Stimulated activated CD8-positive, alpha-beta memory T cell treated with anti-CD3 and anti-CD28 coated beads, Interleukin-7, amount 100 ng/mL, for 24 hours (primary cell): ENCODE measurements at places on chromosomes 2 and 18.

- no peak for DNase-seq
Observed at GRCh38 chr18:79881695-79882094, 69.8 kb downstream of the SLC66A2 start.

- no peak for DNase-seq
Observed at GRCh38 chr2:145644820-145645302, 1124.9 kb upstream of the ZEB2 start.

DNA sequence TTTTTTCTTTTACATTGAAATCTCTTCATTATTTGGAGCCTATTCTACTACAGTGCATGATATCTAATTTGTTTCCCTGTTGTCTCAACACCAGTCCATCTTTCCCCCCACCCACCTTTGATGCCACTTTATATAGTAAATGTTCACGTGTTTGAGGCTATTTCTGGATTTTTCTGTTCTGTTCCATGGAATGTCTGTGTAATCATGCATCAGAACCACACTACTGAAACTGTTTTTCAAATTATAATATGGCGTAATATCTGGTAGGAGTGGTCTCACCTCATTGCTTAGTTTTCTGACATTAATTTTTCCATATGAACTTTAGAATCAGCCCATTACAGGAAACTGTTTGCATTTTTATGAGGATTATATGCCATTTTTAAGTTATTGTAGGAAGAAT is 19.1 kb upstream of the NARS1 start:
- no peak for DNase-seq

- no peak for DNase-seq
Observed at GRCh38 chr2:169001116-169001815, 29.9 kb downstream of the ABCB11 start.

DNA sequence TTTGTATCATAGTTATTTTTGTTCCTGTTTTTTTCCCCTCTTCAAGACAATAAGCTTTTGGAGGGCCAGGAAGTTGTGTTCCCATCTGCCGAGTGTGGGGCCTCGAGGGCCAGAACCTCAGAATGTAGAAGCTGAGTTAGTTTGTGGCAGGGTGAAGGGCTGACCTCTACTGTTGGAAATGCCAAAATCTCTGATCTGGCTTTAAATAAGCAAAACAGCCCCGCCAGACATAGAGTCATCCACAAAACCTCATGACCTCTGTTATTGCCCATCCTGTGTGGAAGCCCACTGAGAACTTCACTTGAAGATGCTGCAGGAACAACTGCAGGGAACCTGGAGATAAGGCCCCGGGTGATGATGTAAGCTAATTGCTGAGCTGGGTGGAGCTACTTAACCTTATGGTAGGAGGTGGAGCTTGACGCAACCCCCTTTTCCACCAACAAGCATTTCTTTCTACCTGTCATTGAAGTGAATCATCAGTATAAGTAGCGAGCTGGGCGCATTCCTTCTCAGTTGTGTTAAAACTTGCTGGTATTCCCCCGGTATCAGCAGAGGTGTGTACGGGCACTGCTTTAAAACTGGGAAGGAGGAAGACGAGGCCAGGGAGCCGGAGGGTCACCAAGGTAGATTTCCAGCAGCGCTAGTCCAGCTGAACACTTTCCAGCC is 177.2 kb downstream of the NEDD4L start:
- no peak for DNase-seq

DNA sequence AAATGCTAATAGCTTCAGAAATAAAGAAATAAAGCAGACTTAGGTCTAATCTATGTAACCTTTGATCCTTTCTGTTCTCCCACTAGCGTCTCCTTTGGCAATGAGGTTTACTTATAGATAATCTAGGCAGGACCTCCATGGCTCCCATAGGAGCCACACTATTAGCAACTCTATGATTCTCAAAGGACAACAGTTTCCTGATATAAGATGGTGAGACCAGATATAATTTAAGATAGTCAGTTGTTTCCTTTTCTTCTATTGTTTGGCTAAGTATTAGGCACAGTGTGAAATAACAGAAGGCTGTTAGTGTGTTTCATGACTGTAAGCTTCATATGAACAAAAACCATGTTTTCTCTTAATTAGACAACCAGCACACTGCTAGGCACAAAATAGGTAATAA is 58.7 kb upstream of the SCN9A start:
- DNase-seq = no peak

- DNase-seq = no peak
Observed at GRCh38 chr2:126494593-126494992, 161.4 kb upstream of the GYPC start.

- no peak for DNase-seq
Observed at GRCh38 chr2:17148407-17149145, 369.7 kb downstream of the RAD51AP2 start.

DNA sequence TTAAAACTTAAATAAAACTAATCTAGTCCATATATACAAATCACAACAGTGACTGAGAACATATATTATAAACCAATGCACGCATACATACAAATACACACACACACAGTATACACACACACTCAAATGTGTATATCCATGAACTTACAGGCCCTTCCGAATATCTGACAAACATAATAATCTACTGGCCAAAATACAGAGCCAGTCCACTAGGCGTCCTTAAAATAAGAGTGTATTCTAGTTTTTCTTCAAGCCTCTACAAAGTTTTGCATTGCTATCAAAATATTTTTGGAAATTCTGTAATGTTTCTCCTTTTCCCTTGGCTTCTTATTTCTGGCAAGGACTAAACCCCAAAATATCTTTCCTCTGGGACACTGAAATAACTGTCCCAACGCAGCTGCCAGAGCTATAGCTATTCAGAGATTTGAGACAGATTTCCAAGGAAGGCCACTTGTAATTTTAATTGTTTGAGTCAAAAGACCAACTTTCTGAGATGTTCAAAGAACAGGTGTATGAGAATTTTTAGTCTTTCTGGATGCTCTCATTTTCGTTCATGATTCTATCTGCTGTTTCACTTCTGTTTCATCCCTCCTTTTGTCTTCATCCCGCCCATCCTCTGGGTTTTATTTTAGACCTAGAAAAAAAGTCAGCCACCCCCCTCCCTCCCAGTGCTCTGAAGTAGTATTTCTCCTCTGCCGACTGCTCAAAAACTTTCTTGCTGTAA is 24.1 kb upstream of the SP3 start:
- DNase-seq = no peak

DNA sequence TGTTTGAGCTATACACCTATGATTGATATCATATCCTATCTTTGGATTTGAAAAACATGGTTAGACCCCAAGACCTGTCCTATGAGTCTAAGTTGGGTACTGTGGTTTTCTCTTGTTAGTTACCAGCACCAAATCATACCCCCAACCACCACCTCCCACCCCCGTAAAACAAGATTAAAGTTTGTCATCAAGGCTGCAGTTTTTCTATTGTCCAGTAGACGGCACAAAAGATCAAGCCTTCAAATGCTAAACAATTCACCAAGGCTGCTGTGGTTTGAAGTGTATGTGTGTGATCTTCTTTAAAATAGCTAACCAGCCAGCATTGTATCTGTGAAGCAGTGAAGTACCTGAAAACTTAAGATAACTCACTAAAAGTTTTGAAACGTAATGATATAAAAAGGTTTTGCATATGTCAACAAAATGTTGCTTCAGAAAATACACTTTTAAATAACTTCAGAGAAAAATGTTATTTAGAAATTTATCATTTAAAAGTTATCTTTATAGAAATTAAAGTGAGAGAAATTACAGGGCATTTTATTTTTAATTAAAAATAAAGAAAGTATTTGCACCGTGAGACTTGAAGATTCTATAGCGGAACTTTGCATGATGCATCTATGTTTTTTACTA is 5.8 kb upstream of the MEIS1 start:
- no peak for DNase-seq

DNA sequence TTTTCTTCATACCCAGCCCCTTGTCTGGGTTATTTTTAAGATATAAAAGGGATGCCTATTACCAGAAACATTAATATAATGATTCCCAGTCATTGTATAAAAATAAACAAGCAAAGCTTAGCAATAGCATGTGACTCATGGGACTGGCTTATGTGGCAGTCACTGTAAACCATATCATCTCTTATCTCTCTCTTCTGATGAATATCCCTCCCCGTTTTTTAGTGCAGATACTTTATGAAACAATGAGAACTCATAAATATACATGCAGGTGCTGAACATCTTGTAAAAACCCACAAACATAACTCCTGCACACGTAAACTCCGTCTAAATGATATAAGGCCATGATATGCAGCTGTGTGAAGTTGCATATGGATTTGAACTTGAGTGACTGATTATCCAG is 154.9 kb downstream of the MGAT5 start:
- no peak for DNase-seq

- DNase-seq = no peak
Observed at GRCh38 chr18:13453714-13454113, 235.2 kb downstream of the LDLRAD4 start.

GRCh38 chr2:197306696-197307040 is 3.9 kb downstream of the ANKRD44 start:
- no peak for DNase-seq

DNA sequence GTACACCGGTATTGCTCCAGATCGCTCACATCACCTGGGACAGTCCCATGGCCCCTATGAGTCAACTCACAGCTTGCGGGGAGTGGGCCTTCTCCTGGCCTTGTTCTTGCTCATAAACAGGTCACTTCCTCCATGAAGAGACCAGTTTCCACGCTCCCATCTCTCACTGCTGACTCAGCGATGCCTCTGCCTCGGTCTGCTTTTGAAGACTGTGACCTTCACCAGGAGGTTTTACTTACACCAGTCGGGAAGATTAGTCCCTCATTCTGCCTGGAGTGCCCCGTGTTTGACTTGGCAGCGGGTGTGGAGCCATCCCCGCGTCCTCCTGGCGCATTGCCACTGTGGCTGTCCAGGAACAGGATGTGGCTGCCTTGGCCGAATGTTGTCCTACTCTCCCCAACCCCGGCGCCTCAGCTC is 159.8 kb downstream of the RHBDD1 start:
- DNase-seq = peak; percentile 7

DNA sequence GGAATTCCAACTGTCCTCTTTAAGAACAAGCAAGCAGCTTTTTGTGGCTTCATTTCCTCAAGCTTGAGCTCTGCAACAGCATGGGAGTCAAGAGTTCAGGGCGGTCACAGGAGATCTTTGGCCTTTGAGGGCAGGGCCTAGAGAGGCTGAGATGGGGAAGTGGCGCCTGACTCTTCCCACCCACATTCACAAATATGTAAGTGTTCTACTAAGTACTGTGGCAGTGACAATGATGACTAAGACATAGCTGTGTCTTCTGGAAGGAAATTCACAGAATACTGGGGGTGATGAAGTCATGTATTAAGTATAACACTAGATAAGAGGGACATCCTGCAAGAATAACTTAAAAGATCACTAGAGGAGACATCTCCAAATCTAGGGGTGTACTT is 15.0 kb downstream of the RND3 start:
- no peak for DNase-seq
